Stimulated activated CD4-positive, alpha-beta T cell treated with anti-CD3 and anti-CD28 coated beads, Interleukin-15, amount 100 ng/mL, for 1 hour (primary cell): ENCODE measurements at places on chromosomes 2 and 18.

DNA sequence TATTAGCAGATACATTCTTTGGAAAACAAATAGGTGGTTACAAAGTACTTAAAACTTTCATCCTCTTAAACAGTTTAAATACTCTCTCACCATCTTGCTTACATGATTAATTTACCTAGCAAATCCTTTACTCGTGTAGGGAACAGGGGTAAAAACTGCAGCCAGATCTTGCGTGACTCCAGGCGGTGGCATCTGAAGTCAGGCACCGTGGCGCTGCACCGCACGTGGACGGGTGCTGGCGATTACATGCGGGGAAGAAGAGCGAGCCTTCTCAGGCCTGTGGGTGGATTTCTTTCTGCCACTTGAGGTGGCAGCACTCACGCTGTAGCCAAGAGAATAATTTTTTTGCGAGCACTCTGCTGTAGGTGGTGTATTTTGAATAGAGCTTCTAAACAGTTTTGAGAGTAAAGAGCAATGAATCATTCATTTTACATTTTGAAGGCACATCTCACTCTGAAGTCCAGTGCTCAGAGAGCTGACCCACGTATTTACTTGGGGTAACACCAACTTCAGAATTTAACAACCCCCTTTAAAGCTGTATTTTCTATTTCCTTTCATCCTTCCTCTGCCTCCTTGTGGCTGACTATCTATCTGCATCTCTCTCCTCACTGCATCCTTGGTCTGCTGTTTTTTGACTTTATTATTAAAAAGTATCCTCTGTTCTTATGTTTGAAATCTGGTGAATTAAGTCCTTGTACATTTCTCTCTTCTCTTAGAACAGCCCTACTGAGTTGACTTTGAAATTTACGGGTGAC lies 68.9 kb downstream of the EPAS1 start:
- DNase-seq: no peak

- DNase-seq: no peak
Observed at GRCh38 chr2:234420408-234420807, 76.5 kb downstream of the ARL4C start.

DNA sequence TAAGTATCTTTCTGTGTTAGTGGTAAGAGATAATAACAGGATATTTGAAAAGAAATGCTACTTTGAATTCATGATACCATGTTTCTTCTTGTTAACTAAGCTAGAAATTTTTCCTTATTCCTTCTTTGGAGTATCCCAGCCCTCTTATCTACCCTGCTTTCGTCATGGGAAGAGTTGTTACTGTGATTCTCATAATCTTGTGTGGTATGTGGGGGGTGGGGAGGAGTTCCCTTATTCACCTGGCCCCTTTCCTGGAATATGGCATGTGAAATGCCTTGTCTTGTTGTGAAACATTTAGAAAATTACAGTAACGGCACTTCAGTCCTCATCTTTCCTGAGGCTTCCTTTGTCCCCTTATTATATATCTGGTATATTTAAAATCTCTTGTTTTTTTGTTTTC lies 129.9 kb downstream of the NCOA1 start:
- DNase-seq: no peak

DNA sequence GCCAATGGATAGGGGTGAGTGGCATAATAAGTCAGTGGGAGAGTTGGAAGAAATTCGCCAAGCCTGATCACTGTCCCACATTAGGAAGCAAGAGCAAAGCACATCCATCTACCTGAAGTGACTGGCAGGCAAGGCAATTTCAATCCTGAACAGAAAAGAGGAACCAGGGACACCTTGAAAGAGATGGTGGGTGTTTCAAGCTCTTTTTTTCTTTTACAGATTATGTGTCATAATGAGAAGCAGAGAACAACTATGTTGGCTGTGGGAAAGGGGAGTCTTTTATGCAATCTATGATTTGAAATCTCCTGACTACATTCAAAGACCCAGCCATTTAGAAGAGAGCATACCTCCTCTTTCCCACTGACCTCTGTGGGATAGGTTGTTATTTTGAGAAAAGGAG lies 63.5 kb downstream of the TGIF1 start:
- DNase-seq: no peak

DNA sequence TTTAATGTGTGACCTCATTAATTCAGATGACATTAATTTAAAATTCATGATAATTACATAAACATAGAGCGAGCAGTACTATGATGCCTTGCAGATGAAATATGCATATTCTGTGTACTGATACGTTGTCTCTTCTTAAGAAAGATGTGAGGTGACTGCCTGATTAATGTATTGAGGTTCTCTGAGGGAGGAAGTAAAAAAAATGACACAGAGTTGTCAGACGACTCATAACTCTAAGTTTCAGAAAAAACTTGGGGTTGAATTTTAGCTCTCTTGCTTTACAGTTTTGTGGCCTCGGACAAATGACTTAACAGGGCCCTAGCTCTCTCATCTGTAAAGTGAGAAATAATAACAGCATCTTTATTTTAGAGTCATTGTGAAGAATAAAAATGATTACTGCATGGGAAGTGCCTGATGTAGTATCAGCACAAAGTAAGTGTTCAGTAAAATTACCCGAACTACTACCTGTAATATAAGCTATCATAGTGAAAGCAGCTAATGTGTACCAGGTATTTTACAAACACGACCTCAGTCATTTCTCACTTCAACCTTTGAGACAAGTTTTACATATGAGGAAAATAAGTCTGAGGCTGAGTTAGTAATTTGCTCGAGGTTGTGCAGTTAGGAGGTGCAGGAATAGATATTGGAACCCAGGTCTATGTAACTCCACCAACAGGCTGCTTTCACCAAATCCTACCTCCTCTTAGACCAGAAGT lies 65.3 kb downstream of the ALK start:
- no peak for DNase-seq

GRCh38 chr2:128687565-128687964 lies 368.9 kb upstream of the HS6ST1 start:
- no peak for DNase-seq

GRCh38 chr2:229300790-229301189 lies 29.7 kb upstream of the PID1 start:
- no peak for DNase-seq

- DNase-seq: no peak
Observed at GRCh38 chr2:191693778-191694177, 15.8 kb downstream of the NABP1 start.

GRCh38 chr2:197813093-197813787 lies 8.8 kb downstream of the PLCL1 start:
- no peak for DNase-seq

DNA sequence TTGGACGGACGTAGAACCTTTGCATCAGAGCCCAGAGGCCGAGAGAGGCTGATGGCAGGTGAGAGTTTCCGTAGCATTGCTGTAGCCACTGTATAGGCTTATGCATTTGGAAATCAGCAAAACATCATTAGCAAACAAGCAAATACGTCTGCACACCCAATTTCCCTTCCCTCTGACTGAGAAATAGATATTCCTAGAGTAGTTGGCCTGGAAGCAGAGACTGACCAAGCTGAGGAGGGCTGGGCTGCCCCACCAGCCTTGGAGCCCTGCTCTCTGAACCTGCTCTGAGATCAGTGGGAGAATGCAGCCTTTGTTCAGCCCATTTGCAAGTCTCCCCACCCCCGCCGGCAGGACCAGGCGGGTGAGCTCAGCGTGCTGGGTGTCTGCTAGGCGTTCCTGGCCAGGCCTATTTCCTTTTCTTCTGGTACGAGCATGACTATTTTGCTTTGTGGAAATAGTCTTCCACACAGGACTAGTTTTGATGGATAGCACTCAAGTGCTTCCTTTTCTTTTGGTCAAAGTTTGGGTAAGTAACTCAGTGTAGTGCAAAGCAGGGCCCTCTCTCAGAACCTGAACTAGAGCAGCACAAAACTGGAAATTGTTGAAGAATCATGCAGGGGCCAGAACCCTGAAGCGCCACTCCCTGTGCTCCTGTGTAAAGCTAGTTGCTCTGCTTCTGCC lies 21.9 kb upstream of the RNF149 start:
- no peak for DNase-seq

DNA sequence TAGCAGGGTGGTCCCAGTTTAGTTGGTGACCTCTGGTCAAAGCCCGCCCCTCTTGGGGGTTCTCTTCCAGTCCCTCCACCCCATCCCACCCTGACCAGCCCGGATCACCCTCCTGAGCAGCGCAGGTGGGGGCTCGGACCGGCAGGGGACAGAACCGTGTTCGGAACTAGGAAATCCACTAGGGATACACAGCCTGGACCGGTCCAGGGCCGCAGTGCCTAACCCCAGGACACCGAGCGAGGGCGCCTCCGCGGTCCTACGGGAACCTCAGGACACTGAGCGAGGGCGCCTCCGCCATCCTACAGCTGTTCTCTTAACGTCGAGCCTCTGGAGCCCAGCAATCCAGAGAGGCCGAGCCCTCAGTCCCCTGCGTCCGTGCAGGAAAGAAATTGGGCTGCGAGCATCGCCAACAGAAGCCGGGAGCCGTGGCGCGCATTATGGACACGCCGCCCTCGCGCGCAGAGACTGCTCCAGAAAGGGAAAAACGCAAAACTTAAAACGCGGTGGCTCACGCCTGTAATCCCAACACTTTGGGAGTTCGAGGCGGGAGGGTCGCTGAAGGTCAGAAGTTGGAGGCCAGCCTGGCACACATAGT lies 8.5 kb downstream of the RAX start:
- no peak for DNase-seq

- no peak for DNase-seq
Observed at GRCh38 chr18:62438018-62438329, 84.9 kb upstream of the ZCCHC2 start.

- no peak for DNase-seq
Observed at GRCh38 chr2:25316101-25316500, 25.6 kb downstream of the DNMT3A start.

DNA sequence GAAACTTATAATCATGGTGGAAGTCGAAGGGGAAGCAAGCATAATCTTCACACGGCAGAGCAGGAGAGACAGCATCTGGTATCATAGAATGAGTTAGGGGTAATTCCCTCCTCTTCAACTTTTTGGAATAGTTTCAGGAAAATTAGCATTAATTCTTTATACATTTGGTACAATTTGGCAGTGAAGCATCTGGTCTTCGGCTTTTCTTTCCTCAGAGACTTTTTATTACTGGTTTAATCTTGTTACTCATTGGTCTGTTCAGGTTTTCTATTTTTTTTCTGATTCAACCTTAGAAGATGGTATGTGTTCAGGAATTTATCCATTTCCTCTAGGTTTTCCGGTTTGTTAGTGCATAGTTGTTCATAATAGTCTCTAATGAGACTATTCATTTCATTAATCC lies 39.7 kb upstream of the ABCA12 start:
- no peak for DNase-seq

- DNase-seq: no peak
Observed at GRCh38 chr2:119706221-119706620, 27.2 kb downstream of the TMEM177 start.

DNA sequence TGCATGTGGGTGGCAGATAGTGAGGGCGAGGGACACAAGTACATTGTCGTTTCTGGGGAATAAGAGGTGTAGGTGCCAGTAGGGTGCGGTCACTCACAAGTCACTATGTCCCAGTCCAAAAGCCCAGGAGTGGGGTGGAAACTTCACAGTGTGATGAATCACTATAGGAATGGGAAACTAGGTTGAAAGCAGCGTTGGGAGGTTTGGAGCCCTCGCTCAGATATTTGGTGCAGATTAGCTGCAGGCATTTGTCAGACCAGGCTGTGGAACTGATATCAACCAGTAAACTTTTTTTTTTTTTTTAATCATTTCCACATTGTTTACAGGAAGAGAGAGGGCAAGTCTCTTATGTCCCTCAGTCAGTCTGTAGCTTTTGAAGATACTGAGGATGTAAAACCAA lies 121.8 kb downstream of the CERS6 start:
- no peak for DNase-seq

DNA sequence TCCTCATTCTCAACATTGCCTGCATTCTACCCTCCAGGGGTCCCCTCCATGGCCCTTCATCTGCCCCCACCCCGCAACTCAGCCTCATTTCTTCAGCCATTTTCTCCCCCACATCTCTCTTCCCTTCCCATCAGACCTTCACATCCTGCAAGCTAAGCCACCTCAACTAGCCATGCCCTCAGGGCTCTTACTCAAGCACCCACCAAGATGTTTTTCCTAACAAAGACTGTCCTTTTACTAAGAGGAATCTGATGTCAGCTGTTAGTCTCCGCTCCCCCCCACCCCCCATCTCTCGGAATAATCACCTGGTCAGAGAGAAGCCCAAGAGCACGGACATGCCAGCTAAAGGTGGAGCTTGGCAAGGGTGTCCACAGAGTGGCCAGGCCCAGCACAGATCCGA lies 4.7 kb upstream of the CAPN10 start:
- DNase-seq: no peak

DNA sequence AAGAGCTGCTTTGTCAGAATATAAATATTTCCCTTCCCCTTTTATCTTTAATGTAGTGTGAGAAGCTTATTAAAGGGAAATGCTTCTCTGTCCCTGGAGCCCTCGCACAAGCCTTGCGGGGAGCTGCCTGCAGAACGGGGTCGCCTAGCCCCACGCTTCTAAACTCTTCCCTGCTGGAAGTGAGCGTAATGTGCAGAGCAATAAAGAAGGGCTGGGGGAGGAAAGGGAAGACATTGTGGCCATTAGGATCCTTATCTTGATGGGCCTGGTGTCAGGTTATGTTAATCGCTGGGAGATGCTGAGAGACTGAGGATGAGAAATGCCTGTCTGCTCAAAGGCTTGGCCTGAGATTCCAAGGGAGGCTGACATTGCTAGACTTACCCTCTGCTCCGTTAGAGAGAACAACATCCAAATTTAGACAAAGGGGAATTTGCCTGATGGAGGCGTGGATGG lies 18.9 kb upstream of the FZD7 start:
- DNase-seq: no peak

GRCh38 chr18:564708-565561 lies 15.2 kb upstream of the CETN1 start:
- DNase-seq: no peak

- no peak for DNase-seq
Observed at GRCh38 chr2:179917272-179917671, 55.9 kb upstream of the ZNF385B start.

GRCh38 chr2:150859162-150859561 lies 371.7 kb upstream of the RND3 start:
- no peak for DNase-seq

DNA sequence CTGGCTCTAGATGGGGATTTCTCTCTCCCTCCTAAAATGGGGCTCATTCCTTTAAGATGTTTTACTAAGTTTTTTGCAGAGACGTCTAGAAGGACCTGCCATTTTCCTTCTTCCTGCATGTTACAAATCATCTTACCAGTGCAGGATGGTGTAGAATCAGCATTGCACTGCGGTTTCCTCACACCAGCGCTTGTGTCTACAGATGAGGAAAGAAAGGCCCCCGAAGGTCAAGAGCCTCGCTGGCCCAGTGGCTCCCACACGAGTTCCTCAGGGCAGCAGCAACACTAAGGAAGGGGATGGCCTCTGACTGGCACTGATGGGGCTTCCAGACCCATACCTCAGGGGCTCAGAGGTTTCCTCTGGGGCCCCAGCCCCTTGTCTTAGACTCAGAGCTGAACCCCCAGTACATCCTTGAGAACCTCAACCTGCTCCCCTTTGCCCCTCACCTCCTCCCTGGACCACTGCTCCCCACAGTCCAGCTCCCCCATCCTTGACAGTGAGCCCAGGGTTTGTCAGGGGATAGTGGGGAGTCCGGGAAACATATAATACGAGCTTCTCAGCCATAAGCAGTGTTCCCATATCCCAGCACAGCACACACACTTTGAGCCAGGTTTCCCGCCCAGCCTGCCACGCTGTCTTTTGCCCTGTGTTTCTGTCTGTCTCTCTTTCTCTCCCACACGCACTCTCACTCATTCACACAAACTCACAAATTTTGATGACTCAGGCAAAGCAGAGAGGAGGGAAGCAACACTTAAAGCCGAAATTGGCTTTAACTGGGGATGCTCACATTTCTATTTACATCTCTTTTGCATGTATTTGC lies 29.4 kb downstream of the ZFP36L2 start:
- DNase-seq: no peak
